NCI-H187 treated with DMSO at 0.1 percent for 48 hours (cell line): ENCODE measurements at places on chromosomes 7 and 10.
A peak's percentile ranks its signal among the peaks of the same experiment; 100 is the strongest.

DNA sequence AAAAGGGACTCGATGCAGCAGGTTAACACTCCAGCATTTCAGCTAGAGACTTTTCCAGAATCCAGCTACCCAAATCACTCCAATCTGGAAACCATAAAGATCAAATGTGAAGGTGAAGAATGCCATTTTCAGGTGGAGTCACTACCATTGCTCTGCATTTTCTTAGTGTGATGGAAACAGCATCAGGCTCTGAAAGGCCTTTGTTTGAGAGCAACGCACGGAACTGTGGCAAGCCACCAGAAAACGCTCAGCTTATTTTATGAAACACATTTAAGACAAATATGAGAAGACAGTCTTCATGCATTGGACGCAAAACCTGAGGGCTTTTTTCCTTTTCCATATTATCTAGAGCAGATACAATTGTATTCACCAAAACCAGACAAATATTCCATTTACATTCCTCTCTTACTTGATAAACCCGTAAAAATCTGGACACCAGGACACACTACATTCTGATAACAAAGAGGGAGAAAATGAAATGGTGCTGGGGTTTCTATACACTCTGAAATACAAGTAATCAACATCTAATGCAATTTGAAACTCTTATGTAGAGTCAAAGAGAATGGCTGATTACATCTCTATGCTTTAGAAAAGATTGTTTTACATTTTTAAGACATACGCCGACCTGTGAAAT, 99.1 kb downstream of the NRP1 start:
- no peak for DNase-seq

- no peak for DNase-seq
Measured at GRCh38 chr10:12534824-12535223, 185.5 kb downstream of the CAMK1D start.

GRCh38 chr7:76225379-76225778, 23.7 kb downstream of the SRRM3 start:
- DNase-seq: no peak

DNA sequence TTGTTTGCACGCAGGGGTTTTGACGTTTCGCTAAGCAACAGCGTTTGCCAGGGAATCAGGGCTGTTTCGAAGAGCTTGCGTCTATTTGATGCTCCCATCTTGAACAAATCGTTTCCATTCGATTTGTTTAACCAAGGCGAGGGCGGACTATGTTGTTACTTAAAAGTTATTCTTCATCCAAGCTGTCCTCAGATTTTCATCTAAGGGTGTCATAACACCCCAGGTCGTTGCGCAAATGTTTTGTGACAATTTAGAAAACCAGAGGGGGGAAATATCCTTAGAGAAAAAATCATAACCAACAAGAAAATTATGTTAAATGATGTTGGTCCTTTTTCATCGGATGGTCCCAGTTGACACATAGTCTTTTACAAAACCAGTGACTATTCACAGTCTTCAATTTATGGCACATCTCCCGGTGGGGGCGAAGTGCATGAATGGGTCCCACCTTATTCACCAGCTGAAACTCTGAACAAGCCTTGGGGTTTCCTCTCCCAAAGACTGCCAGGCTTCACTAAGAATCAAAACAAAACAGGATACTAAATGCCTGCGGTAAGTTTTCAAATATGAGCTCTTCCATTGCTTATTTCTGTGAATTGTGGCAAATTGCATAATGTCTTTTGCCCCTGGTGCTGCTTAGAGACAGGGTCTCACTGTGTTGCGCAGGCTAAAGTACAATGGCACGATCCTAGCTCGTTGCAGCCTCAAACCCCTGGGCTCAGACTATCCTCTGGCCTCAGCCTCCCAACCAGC, 109.9 kb downstream of the REEP3 start:
- DNase-seq: no peak

- no peak for DNase-seq
Measured at GRCh38 chr7:130365088-130365487, 15.2 kb upstream of the CPA1 start.

DNA sequence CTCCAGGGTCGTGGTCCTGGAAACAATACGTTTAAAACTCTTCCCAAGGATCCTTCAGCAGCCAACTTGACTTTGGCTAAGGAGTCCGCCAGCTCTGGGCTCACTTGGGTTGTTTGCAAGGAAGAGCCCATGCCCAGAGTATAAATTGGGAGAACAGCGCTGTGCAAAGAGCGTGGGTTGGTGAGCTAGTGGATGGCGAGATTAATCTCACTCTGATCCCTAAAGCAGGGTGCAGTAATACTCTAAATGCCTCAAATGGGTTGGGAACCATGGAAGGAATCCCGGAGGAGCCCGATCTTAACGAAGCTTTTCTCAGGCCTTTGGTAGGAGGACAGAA, 495 bp upstream of the SDHAF3 start:
- DNase-seq: no peak

DNA sequence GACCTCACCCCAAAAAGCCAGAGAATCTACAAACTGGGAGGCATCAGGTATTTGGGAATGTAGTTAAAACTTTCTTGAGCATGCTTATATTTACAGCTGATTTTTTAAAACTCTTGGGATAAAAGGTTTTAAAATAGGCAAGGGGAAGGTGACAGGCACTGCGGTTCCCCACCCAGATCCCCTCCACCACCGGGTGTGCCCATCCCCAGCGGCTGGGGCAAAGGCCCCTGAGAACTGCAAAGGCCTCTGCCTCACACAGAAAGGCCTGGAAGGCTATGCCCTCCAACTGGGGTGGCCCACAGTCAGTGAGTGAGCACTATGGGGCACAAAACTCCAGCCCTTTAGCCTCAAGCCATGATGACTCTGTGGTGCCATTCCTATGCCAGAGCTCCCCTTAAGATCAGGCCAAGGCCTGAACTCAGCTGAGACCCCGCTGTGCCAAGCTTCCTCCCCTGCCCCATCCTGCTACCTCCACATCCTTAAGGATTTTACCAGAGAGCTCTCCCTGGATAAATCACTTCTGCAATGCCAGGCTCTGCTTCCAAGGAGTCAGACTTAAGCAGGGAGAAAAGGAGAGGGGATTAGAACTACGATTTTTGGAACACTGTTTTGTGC, 299.1 kb downstream of the GRID1 start:
- no peak for DNase-seq

DNA sequence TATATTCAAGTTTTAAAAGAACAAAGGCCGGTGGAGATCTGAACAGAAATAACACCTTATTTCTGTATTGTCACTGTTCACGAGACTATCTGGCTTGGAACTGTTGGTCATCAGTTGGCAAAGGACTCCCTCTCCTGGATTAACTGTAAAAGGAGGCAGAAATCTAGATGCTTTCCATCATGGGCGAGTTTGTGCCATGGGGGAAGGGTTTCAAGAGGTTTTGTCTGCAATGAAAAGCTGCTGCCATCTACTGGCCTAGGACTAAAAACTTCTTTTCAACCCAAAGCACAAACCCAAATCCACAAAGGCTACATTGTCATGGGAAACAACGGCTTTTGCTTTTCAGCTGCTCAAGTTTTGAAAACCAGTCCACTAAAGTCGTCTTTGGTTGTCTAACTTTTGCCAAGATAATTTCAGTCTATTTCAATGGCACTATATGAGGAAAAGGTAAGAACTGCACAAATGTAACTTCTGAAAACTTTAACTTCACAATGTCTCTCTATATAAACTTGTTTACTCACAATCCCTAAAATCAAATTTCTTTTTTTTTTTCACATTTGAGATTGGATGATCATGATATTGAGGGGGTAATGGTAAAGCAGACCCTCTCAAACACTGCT, 196.8 kb downstream of the SKAP2 start:
- DNase-seq: peak; percentile 94
